Fibroblast of pulmonary artery (primary cell): ENCODE measurements at places on chromosomes 4 and X.

DNA sequence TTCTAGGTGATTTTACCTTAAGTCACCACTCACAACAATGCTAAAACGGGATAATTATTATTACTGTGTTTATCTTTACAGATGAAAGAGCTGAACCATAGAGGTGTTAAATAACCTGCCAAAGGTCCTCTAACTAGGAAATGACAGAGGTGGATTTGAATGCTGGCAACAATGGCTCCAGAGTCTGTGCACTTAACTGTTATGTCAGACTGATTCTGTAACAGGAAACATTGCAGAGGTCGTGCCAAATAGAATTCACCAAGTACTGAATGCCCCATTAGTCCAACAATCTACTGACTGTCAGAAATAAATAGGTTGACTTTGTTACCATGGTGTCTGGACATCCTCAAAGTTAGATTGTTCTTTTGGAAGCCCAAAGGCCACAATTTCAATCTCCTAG is 20.9 kb upstream of the USP27X start:
- DNase-seq = no peak

GRCh38 chr4:1326751-1327525 is 20.1 kb upstream of the UVSSA start:
- DNase-seq = no peak

DNA sequence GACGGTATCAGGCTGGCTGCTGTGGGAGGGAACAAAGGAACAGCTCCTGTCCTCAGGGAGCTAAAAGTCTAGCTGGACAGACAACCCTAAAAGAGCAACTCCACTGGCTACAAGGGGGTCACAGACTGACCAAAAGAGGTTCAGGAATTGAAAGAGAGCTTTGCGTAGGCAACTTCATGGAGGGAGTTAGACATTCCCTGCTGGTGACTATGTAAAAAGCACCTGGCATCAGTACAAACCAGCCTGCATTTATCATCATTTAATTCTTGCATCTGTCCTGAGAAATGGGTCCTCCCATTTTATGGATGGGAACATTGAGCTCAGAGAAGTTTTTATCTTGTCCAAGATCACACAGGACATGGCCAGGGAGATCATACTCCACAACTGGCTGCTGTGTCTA is 1.4 kb upstream of the LGI2 start:
- DNase-seq = peak; percentile 21

DNA sequence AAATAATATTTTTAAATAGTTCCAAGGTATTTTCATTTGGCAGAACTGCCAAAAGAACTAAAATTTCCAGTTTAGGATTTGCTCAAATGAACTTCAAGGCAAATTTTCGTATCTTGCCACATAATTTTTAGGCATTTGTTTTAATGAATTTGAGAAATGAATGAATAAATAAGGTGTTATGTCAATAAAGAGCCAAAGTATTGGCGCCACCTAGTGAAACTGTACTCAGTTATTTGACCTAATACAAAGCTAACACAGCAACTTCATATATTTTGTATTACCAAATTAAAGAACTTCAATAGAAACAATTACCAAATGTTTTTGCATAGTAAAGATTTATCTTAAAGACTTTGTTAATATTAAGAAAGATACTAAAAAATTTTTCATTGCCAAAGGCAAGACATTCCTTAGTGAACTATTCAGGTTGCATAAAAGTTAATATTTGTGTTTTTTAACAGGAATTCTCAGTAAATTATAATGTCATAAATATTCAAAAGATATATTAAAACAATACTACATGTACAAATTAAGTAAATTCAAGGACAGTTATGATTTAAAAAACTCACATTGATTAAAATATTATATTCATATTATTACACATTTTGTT is 50.3 kb downstream of the STPG2 start:
- DNase-seq = peak; percentile 38

GRCh38 chrX:110241816-110242215 is 76.1 kb downstream of the AMMECR1 start:
- peak; percentile 39 for DNase-seq

GRCh38 chr4:177229331-177229730 is 80.3 kb upstream of the NEIL3 start:
- peak; percentile 20 for DNase-seq

DNA sequence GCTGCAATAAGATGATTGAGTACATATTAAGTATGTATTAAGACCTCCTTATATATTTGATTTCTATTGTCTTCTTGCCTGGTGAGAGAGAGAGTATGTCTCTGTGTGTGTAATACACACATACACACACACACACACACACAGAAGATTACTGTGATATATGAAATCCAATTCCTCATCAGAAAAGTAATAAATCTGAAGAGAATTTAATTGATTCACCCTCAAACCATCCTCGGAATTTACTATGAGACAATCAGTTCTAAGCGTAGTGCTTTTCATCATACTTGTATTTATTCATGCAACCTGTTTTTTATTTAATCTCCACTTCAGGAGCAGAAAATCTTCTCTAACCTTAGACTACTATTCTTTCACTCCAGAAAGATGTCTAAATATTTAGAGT is 62.3 kb upstream of the TLL1 start:
- peak; percentile 27 for DNase-seq

- no peak for DNase-seq
These were observed 54.0 kb downstream of the MAML3 start for GRCh38 chr4:140099983-140100382.

DNA sequence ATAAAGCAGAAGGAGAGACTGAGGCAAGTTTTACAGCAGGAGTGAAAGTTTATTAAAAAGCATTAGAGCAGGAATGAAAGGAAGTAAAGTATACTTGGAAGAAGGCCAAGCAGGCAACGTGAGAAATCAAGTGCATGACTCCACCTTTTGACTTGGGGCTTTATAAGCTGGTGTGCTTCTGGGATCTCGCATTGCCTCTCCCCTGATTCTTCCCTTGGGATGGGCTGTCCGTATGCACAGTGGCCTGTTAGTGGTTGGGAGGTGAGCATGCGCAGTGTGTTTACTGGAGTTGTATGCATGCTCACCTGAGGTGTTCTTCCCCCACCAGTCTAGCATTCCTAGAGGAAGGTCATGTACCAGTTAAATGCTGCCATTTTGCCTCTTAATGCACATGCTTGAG is 29.1 kb upstream of the C1QTNF7 start:
- no peak for DNase-seq

- DNase-seq = no peak
These were observed 131.9 kb upstream of the MSX1 start for GRCh38 chr4:4727536-4727935.

- peak; percentile 65 for DNase-seq
These were observed 135.7 kb downstream of the QDPR start for GRCh38 chr4:17376205-17376604.

GRCh38 chr4:134326866-134327265 is 125.3 kb upstream of the PABPC4L start:
- DNase-seq = no peak

DNA sequence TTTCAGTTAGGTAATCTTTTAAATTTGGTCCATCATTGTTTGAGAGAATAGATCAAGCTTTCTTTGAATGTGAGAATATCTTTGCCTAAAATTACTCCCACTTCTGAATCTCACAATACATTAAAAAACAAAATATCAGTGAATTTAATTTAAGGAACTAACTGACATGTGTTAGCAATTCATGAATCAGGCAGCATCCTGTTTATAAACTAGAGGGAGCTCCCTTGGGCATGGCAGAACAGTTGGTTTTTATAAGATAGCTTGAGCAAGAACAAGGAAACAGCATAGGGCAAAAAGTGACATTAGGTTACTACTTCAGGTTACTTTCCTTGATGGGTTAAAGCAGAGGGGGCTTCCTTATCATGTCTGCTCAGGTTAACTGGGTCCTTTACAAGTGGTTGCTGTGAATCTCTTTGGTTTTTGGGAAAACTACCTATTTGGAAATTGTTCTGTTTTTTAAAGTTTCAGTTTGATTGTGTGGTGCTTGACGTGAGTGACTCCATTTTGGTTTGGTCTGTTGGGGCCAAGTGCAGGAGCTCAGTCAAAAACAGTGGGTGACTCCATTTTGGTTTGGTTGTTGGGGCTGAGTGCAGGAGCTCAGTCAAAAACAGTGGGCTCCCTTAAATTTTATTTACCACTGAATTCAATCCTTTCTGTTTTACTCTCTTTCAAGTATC is 68.0 kb downstream of the PPEF2 start:
- DNase-seq = no peak

DNA sequence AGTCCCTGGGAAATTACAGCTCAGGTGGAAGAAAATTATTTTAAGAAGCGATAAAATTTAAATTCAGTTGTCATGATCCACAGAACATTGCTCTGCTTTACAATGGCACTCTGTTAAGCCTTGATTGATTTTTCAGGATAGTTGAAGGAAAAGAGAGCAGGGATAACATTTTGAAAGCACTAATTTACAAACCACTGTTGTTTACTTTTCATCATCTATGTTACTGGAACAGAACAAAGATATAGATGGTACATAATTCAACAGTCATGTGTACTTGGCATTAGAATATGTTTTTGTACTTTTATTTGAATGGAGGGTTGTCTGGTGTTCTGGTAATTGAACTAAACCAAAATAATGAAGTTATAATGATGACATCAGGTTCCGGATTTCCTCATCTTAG is 2.6 kb upstream of the ODAM start:
- no peak for DNase-seq

- peak; percentile 18 for DNase-seq
These were observed 21.7 kb downstream of the TMEM184C start for GRCh38 chr4:147638942-147639341.

DNA sequence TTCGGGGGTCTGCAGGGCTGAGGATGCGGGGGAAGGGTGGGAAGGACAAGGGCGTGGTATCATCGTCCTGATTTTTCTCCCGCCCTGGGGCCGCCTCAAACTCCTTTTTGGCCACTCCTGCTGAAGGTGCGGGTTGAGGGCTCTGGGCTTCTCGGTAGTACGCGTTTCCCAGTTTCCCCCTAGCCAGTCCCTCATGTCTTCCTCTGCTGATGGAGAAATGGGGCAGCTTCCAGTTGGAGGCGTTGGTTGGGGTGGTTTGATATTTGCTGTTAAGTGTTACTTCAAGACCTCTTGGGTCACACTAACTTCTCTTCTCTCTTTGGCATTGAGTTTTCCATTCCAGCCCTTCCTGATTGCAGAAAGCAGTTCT is 482 bp downstream of the GSTCD start:
- no peak for DNase-seq

- no peak for DNase-seq
These were observed 35.8 kb upstream of the MAML3 start for GRCh38 chr4:140189805-140190204.

GRCh38 chrX:119762718-119763117 is 4.3 kb downstream of the SOWAHD start:
- no peak for DNase-seq

DNA sequence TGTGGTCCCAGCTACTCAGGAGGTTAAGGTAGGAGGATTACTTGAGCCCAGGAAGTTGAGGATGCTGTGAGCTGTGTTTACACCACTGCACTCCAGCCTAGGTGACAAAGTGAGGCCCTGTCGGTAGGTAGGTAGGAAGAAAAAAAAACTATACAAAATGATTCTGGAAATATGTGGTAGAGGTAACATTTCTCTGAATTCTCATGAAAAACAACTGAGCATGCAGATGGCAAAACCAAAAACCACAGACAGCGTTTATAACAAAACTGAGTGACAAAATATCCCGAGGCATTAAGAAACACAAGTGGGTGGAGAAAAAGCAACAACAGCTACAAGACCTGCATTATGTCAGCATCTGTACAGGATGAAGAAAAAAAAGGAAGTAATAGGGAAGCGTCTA is 211.7 kb downstream of the DLG3 start:
- no peak for DNase-seq

DNA sequence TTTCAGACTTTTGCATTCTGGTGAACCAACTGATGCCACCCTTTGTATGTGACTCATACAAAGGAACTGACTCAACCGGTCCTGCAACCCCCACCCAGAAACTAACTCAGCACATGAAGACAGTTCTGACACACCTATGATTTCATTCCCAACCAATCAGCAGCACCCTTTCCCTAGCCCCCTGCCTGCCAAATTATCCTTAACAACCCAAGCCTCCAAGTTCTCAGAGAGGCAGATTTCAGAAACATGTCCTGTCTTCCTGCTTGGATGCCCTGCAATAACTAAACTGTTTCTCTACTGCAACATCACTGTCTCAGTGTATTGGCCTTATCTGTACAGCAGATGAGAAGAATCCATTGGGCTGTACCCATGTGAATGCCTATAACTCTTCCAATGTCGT is 284.7 kb downstream of the CAMK2D start:
- no peak for DNase-seq

DNA sequence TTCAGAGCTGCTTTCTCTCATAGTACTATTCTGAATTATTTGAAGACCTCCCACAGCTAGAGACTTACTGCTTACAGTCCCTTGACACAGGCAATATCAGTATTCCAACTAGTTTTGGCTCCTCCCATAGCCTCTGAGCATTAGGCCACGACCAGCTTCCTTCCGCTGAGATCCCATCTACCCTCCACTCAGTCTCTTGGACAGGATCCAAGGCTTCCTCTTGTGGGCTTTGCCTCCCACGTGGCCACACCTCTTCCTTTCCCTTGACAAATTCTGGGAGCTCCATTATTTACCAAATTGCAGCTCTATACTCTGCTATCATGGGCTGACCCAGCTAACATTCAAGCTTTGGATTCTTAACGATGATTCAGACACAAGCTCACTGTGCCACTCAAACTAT is 470.4 kb upstream of the GALNT7 start:
- peak; percentile 8 for DNase-seq

GRCh38 chr4:176413171-176413570 is 93.4 kb downstream of the SPCS3 start:
- no peak for DNase-seq

GRCh38 chrX:46198858-46199257 is 346.4 kb downstream of the ZNF674 start:
- DNase-seq = no peak

- DNase-seq = no peak
These were observed 1.9 kb downstream of the PCDH7 start for GRCh38 chr4:30722092-30722358.

DNA sequence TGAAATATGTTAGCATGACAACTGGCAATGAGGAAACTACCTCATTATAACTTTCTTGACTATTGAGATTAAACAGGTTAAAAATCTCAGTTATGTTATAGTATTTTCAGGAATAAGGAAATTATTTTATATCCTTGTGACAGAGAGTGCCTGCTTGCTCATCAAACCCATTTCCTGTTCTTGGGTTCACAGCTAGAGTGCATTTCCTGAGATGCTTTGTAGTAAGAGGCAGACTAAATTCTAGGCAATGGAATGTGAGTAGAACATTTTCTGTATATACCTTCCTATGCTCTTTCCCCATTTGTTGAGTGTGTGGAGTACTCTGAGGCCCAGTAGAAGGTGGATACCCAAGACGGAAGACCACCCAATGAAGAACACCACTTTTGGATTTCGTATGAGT is 96.9 kb upstream of the CASK start:
- no peak for DNase-seq

GRCh38 chr4:123956204-123956603 is 559.6 kb downstream of the SPRY1 start:
- DNase-seq = no peak

- peak; percentile 10 for DNase-seq
These were observed 717 bp downstream of the EDA start for GRCh38 chrX:69616457-69617203.

DNA sequence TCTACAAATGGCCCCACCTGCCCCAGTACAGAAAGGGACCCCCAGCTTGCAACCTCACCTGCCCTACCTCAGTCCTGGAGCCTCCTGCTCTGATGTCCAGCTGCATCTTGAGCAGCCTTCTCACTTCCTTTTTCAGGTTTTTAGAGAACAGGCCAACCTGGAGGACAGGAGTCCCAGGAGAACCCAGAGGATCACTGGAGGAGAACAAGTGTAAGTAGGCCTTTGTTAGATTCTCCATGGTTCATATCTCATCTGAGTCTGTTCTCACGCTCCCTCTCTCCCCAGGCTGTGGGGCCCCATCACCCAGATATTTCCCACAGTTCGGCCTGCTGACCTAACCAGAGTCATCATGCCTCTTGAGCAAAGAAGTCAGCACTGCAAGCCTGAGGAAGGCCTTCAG is 3.6 kb downstream of the MAGEA11 start:
- no peak for DNase-seq
